Calu3 (cell line): ENCODE measurements at places on chromosomes 1 and 21. TPM values are rescaled to one million over a fixed set of nuclear protein-coding genes. Genes with fewer than 3 reads are reported as not detected.

Gene TFF2
- total RNA-seq: 0.59 TPM in 1 of 2 replicates, not detected in the other

Gene TMEM82
- total RNA-seq: not detected in 2 replicates

Gene MYBPH
- total RNA-seq: not detected in 2 replicates

Gene ALX3
- total RNA-seq: not detected in 2 replicates

Gene AIM2
- total RNA-seq: not detected in 2 replicates

Gene ARTN
- total RNA-seq: 0.39 and 1.4 TPM in 2 replicates

Gene SHCBP1L
- total RNA-seq: not detected in 2 replicates

Gene BEST4
- 0.40 TPM in 1 of 2 replicates, not detected in the other for total RNA-seq

Gene WNT9A
- 0.24 and 0.37 TPM in 2 replicates for total RNA-seq

Gene BATF3
- total RNA-seq: 0.71 and 0.90 TPM in 2 replicates

Gene TTLL7
- total RNA-seq: 4.6 and 9.0 TPM in 2 replicates

Gene PLCH2
- total RNA-seq: 3.1 and 4.1 TPM in 2 replicates

Gene MUTYH
- 48.1 and 53.1 TPM in 2 replicates for total RNA-seq

Gene DNASE2B
- not detected in 2 replicates for total RNA-seq

Gene DUSP23
- 5.7 and 10.6 TPM in 2 replicates for total RNA-seq
